ENCODE measurements at places on chromosomes 1 and 21.

GRCh38 chr1:59098655-59099054 lies 198.2 kb upstream of the FGGY start:
- no peak for DNase-seq

- DNase-seq, result no peak
Measured at GRCh38 chr21:32613436-32614043, 1.4 kb upstream of the CFAP298 start.

GRCh38 chr21:37373539-37373938 lies 7.0 kb downstream of the DYRK1A start:
- no peak for DNase-seq

DNA sequence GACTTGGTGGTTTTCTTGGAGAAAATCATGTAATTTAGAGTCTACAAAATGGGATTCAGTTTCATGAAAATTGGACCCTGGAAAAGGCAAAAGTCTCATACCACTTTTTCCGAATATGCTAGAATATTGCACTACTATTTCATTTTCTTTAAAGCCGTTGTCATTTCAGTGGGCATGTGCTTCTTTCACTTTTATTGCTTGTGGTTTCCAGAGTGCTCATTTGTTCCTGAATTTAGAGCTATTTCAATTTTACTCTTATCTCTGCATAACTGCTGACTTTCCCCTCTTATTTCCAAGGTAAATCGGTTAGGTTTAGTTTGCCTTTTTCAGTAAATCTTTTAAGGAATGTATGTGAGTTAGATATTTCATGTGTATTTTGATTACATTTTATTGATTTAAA lies 11.6 kb downstream of the HHAT start:
- no peak for DNase-seq

- DNase-seq, result no peak
Measured at GRCh38 chr1:65063025-65063424, 85.0 kb upstream of the AK4 start.

GRCh38 chr1:206101351-206102045 lies 15.7 kb downstream of the AVPR1B start:
- DNase-seq, result no peak

DNA sequence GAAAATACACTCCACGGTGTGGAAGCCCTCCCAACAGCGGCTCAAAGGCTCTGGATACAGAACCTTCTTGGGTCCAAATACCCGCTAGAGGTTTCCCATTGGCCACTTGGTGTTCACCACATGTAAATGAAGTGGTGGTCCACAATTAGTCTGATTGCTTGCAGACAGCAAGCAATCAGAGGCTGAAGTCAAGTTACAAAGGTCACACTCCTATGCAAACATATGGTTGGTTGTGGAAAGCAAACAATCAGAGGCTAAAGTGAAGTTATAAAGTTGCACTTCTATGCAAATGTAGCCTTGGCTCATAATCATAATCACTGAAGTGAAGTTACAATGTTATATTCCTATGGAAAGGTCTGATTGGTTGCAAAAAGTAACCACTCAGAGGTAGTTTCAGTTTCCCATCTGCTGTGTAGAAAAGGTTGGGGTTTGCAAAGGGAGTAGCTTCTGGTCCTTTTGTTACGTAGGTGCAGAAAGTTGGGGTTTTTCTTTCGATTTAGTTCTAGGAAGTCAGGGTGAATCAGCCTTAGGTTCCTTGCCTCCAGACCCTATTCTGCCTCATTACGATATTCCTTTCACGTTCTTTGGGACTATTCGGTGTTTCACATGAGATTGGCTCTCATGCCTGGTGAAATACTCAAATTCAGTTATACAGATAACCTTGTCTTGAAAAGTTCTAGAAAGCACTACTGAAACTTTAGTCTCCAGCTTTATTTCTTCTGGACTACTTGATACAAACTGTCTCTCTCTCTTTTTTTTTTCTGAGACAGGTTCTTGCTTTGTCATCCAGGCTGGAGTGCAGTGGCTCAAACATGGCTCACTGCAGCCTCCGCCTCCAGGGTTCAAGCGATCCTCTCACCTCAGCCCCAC lies 36.7 kb upstream of the MTF2 start:
- no peak for DNase-seq

- no peak for DNase-seq
Measured at GRCh38 chr1:113091988-113092594, 19.1 kb downstream of the LRIG2 start.

DNA sequence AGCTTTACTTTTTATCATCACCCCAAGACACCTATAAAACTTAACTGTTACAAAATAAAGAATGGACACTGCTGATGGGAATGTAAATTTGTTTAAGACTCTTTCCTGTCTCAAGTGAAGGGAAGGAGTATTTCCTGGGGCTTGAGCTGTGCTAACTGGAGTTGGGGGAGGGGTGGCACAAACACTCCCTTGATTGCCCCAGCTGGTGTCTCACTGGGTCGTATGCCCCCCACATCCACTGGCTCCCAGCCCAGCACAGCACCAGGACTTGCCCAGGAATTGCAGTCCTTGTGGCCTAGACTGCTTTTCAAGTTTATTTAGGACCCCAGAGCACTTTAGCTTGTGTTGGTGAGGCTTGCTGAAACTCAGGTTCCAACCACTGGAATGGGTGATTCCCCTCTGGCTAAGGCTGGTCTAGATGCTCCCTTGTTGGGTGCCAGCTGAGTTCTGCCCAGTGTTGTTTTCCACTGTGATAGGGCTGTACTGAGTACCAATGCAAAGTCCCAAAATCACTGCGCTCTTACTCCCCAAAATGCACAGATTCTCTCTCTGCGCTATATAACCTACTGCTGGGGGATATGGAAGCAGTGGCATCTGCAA lies 49.1 kb upstream of the DR1 start:
- no peak for DNase-seq

GRCh38 chr1:37342736-37343135 lies 131.6 kb upstream of the ZC3H12A start:
- no peak for DNase-seq

DNA sequence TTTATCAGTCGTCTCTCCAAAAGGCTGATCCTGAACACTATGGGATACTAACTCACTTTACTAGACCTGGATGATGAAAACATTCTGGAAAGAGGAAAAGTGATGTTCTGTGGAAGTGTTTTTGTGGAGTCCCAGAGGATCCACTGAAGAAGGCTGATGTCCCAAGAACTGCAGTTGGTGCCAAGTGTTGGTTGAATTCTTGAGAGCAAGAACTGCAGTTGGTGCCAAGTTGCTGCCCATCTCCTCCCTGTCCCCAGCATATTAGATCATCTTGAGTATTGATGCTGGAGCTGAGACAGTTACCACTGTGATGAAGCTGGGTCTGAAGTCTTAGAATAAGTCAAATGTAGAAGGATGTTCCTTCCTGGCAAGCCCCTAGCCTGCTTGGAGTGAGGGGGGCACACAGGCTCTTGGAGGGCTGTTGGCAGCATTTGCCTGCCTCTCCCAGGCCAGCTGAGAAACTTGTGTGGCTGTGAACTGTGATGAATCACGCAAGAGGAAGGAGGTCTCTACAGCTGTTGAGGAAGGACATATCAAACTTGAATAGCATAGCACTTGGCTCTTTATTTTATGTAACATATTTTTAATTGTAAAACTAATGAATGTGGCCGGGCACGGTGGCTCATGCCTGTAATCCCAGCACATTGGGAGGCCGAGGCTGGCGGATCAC lies 48.1 kb downstream of the DNAJC6 start:
- DNase-seq, result no peak

- DNase-seq, result no peak
Measured at GRCh38 chr1:10899490-10900250, 103.2 kb upstream of the CASZ1 start.

DNA sequence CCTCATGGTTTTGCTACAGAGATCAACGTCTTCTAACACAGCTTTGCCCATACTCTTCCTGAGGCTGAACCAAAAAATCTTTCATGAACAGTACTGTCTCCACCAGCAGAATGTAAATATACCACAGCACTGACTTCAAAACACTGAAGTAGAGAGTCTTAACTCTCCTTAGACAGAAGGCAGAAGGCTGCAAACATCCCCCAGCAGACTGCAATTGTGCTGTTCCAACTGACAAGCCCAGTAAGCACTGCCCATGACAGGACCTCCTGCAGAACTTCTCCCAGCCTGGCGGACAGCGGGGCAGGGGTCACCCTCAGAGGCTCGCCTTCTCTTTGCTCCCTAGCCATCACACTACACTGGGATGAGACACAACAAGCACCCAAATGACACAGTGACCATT lies 218.7 kb downstream of the RERE start:
- no peak for DNase-seq

DNA sequence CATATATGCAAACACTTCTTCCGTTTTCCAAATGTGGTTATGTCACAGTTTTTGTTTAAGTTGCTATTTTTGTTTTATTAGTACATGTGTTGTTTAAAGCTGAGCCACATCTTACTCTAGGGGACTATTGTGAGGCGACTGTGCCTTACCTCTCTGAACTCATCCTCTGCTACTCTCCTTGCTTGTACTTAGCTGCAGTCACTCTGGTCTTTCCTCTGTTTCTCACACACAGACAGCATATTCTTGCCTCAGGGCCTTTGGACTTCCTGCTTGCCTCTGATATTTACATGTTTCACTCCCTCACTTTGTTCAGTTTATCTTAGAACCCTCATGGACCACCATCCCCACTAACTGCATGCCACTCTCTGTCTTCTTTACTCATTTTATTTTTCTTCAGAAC lies 101.1 kb downstream of the MACF1 start:
- DNase-seq, result no peak

DNA sequence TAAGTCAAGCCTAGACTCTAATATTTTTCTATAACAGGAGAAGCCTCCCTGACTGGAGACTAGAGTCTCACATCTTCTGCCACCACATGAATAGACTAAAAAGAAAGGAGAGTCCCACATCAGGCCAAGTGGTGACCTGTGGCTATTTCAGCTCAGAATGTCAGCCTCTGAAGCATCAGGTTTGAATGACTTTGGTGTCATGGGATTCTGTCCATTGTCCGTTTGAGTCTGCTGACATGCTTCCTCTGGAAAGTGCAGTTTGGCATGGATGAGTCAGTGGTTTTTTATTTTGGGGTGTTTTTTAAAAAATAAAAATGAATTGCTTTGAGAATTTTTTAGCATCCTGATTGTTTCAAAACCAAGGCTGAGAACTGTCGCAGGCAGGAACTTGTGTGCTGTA lies 19.5 kb downstream of the DYRK3 start:
- no peak for DNase-seq

- DNase-seq, result no peak
Measured at GRCh38 chr1:88802404-88802803, 89.0 kb downstream of the GTF2B start.

DNA sequence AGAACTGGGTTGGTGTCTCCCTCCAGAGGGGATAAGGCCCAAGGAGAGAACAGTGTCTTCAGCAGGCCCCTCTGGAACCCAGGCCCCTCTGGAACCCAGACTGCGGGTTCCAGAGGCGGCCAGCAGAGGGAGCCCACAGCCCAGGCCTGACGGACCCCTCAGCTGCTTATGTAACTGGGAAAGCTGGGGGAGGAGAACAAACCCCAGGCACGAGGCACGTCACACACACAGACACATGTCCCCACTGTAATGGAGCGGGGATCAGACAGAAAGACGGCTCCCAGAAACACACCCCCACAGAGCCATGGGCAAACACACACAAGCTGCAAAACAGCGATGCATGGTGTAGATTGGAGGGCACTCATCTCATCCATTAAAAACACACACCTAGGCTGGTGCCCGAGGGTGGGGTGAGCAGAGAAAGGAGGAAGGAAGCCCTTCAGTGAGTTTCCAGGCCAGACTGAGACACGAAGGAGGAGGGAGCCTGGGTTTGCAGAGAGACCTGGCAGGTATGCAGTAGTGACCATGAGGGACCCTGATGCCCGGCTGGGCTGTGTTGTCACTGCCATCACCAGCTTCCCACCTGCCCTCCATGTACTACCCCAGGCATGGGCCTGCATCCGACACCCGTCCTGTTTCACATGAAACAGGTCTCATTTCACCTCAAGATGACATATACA lies 2.8 kb upstream of the IGSF8 start:
- DNase-seq, result peak; percentile 57

- DNase-seq, result no peak
Measured at GRCh38 chr1:86714159-86714558, 9.8 kb downstream of the SH3GLB1 start.

DNA sequence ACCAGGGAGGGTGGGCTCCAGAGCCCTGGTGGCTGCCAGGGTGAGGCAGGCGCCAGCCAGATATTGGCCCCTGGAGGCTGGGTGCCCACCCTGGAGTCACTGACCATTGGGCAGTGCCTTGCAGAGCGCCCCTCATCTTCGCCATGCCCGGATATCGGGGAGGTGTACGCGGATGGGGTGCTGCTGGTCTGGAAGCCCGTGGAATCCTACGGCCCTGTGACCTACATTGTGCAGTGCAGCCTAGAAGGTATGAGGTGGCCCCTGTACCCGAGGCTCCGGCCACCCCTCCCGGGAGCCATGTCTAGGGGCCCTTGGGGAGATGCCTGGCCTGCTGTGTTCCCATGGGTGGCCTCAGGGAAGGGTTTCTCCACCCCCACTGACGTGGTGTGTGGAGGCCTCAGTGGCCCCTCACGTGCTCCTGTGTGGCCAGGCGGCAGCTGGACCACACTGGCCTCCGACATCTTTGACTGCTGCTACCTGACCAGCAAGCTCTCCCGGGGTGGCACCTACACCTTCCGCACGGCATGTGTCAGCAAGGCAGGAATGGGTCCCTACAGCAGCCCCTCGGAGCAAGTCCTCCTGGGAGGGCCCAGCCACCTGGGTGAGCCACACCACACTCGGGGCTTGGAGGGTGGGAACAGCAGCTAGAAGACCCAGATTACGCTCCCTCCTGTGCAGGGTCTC lies 30.9 kb downstream of the TRIM11 start:
- no peak for DNase-seq

GRCh38 chr1:112507921-112508277 lies 866 bp upstream of the WNT2B start:
- DNase-seq, result no peak

GRCh38 chr21:41133874-41134522 lies 34.0 kb upstream of the BACE2 start:
- DNase-seq, result no peak

DNA sequence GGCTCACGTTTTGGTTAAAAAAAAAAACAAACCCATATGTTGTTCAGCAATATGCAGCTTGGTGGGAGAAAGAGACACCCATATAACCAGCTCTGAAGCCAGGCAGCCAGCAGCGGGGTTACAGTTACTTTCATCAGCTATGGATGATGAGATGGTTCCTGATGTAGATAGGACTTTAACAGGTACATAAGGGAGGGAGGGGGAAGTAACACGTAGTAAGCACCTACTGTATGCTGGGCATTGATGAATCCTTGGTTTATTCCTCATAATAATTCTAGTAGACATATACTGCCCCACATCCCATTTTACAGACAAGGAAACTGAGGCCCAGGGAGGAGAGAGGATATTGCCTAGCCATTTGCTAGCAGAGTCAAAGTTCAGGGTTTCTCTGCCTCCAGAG lies 2.0 kb downstream of the SLC1A7 start:
- DNase-seq, result no peak

GRCh38 chr1:43422995-43423671 lies 30.6 kb downstream of the HYI start:
- DNase-seq, result no peak

DNA sequence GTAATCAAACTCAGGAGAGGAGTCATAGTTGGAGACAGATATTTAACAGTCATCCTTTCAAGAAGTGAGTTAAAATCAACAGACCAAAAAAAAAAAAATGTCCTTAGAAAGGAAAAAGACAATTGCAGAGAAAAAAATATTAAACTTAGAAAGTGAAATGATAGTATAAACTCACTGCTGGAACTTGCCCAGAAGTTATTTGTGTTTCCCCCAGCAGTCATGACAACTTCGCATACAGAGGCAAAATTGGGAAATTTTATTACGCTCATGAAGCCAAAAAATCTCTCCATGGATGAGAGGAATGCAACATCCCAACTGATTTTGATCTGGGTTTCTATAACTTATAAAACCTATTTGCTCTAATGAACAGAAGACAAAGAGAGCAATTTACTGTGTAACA lies 198.2 kb downstream of the LRRC7 start:
- no peak for DNase-seq

GRCh38 chr1:228748431-228748830 lies 13.2 kb downstream of the RHOU start:
- DNase-seq, result no peak

All from hematopoietic multipotent progenitor cell treated with erythropoietin and hydrocortisone succinate and interleukin-3 and kit ligand, for 15 days (in vitro differentiated cells).